ENCODE measurements at places on chromosomes 5 and 9. TPM values are rescaled to one million over a fixed set of nuclear protein-coding genes. Genes with fewer than 3 reads are reported as not detected.
A peak's percentile ranks its signal among the peaks of the same experiment; 100 is the strongest.

GABRA1 gene
- total RNA-seq = not detected

PCDHGA6 gene
- 4.2 TPM for total RNA-seq

DNA sequence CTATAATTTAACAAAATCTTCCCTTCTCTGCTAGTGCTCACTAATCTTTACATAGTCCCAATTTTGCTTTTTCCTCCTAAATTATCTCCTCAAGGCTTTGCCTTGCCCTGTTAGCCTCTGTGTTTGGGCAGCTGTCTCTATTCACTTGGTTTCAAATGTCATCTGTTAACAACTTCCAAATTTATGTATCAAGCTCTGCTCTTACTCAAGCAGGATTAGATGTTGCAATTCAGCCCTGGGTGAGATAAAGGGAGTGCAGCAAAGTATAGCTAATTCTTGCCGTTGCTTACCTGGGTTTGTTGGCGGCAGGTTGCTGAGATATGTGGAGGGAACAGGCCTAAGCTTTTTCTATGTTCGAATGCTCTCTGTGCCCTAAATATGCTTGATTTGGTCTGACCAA, 483.8 kb downstream of the DMAC1 start:
- DNase-seq = peak; percentile 64

- DNase-seq = no peak
These were observed 165.6 kb downstream of the DCP2 start for GRCh38 chr5:113142186-113142585.

DNA sequence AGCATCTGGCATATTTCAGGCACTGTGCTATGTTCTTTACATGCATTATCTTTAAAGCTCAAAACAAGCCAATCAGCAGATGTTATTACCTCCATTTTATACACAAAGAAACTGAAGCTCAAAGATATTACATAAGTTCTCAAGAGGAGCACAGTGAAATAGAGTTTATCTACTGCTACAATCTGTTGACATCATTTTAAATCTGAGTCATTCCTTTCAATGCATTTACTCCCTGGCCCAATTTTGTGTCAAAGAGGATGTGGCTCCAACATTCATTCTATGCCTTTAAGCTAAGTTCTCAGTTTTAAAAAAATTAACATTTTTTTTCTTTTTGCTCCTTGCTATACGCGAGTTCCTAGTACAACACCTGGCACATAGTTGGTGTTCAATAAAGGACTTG, 486.3 kb upstream of the ZNF462 start:
- DNase-seq = no peak
